ENCODE measurements at places on chromosomes 2 and 18.

GRCh38 chr2:73292316-73292905, 937 bp downstream of the EGR4 start:
- DNase-seq, result no peak

- DNase-seq, result no peak
Observed at GRCh38 chr2:56109994-56110393, 73.8 kb upstream of the CCDC85A start.

- peak; percentile 30 for DNase-seq
Observed at GRCh38 chr18:3230401-3231334, 10.9 kb upstream of the MYOM1 start.

- peak; percentile 88 for DNase-seq
Observed at GRCh38 chr2:112784199-112785189, at the start of gene IL1A. Gene IL1A, minus strand, starts transcription at chr2:112784493. Its CDS starts 723 bp downstream, at chr2:112783770.

- DNase-seq, result peak; percentile 78
Observed at GRCh38 chr2:96533292-96534073, 3.1 kb upstream of the ARID5A start.

GRCh38 chr18:74064510-74064909, 83.1 kb downstream of the FBXO15 start:
- no peak for DNase-seq

- no peak for DNase-seq
Observed at GRCh38 chr18:37497853-37498518, 67.6 kb downstream of the CELF4 start.

DNA sequence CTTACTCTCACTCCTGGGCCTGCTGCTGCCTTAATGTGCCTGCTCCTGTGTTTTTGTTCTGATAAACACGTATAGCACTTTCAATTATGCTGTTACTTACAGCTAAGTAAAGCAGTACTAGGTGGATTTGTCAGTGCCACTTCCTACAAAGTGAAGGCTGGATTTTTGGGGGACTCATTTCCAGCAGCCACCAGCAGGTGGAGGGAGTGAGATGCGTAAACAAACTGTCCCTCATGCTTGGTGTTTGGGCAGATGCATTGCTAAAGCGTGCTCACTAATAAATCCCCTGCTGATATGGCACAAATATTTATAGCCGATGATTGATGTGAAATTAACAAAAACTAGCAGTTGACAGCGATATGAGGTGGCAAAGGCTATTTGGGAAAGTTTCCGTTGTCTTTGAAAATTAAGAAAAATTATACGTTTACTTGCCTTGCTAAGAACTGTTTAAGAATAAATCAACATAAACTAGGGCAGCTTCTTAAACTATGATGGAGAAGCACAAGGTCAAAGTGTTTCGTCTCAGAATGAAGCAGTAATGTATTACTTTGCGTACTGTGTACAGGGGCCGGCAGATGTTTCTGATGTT, 101.7 kb downstream of the AGAP1 start:
- DNase-seq, result peak; percentile 69

- no peak for DNase-seq
Observed at GRCh38 chr2:72747344-72747743, 78.5 kb downstream of the EXOC6B start.

- no peak for DNase-seq
Observed at GRCh38 chr18:33987206-33987605, 237.5 kb downstream of the NOL4 start.

- DNase-seq, result no peak
Observed at GRCh38 chr2:99845296-99845695, 297.1 kb downstream of the AFF3 start.

DNA sequence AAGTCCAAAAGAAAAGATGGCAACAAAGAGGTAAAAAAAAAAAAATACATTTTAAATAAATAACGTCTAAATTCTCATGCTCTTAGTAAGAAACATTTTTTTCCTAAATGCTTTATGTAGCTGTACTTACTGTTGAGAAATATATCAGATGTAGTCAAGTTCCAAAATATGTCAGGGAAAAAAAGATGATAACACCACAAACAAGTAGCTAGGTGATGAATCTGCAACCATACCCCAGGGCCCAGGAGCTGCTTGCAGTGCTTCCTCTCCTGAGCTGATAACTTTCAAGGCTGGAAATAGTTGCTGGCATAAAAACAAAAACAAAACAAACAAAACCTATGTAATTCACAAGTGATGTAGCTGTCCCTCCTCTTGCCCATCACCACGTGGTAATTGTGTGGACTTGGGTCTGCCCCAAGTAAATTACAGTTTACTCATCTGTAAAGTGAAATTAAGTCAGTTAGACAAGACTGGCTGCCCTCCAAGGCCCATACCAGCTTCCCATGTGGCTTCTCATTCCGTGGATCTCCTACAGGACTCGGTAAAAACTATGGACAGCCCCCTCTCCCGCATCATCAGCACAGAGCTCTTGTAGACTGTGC, 82.6 kb downstream of the SP100 start:
- no peak for DNase-seq

GRCh38 chr2:32905270-32905669, 41.5 kb upstream of the LTBP1 start:
- DNase-seq, result no peak

GRCh38 chr2:60547841-60548240, 5.6 kb downstream of the BCL11A start:
- no peak for DNase-seq

GRCh38 chr2:84055816-84056215, 403.3 kb downstream of the SUCLG1 start:
- no peak for DNase-seq
